ENCODE measurements at places on chromosomes 5 and 9.

GRCh38 chr5:6686915-6687409 is 26.3 kb upstream of the TENT4A start:
- peak; percentile 56 for DNase-seq

GRCh38 chr5:40141896-40142295 is 537.8 kb upstream of the PTGER4 start:
- no peak for DNase-seq

- no peak for DNase-seq
Observed at GRCh38 chr9:98766586-98766985, 29.8 kb downstream of the ANKS6 start.

DNA sequence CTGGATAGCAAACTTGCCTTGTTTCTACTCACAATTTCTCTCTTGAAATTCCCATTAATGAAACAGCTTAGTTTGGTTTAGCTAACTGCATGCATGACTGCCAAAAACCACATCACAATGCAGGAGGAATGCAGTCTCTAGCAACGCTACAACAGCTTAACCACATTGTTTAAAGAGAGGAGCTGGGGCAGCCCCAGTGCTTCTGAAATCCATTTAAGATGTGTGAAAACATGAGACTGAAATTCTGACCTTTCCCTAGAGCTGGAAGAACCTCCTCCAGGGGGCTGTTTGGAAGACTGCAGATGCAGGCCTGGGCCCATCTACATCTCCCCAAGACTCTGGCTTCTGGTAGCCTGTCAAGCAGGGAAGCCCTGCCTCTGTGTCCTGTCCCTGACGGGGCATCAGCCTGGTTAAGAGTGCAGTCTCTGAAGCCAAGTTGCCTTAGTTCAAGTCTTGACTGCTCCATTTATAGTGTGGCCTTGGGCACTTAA is 157.1 kb downstream of the ZNF462 start:
- peak; percentile 92 for DNase-seq

- no peak for DNase-seq
Observed at GRCh38 chr9:98790134-98790841, 6.1 kb downstream of the ANKS6 start.

DNA sequence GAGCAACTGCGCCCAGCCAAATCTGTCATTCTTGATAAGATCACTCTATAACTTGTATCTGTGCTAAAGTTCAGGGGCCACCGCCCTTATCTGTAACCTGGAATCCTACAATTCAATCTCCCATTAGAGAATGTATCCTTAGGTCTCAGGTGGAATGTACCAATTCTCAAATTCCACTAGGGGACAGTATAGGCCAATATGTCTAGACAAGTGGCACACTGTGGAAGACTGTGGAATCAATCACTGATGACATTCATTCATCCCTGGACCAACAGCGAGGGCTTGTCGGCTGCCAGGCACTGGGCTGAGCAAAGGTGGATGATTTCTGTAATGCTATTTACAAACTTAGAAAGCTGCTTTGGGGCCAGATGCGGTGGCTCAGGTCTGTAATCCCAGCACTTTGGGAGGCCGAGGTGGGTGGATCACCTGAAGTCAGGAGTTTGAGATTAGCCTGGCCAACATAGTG is 28.7 kb upstream of the MEGF9 start:
- peak; percentile 30 for DNase-seq

GRCh38 chr5:93141969-93142368 is 439.1 kb downstream of the NR2F1-AS1 start:
- DNase-seq, result no peak

GRCh38 chr5:142906863-142907671 is 136.9 kb downstream of the ARHGAP26 start:
- DNase-seq, result peak; percentile 62
